ENCODE measurements at places on chromosomes 2 and 18.

DNA sequence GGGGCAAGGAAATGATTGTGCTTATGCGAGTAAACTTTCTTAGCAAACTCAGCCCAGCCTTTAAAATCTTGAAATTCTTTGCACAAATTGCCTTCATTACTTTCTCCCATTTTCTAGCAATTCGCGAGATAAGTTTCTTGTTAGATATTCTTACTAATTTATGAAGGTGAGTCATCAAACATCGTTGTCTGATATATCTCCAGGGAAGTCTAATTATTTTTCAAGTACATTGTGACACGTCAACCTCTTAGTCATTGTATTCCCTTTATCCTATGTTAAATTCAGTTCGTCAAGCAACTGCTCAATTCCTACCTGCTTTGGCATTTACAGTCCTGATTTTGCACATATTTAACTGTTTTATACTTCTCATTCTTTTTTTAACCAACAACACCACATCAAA, 854.5 kb upstream of the CRIM1 start:
- peak; percentile 5 for DNase-seq

DNA sequence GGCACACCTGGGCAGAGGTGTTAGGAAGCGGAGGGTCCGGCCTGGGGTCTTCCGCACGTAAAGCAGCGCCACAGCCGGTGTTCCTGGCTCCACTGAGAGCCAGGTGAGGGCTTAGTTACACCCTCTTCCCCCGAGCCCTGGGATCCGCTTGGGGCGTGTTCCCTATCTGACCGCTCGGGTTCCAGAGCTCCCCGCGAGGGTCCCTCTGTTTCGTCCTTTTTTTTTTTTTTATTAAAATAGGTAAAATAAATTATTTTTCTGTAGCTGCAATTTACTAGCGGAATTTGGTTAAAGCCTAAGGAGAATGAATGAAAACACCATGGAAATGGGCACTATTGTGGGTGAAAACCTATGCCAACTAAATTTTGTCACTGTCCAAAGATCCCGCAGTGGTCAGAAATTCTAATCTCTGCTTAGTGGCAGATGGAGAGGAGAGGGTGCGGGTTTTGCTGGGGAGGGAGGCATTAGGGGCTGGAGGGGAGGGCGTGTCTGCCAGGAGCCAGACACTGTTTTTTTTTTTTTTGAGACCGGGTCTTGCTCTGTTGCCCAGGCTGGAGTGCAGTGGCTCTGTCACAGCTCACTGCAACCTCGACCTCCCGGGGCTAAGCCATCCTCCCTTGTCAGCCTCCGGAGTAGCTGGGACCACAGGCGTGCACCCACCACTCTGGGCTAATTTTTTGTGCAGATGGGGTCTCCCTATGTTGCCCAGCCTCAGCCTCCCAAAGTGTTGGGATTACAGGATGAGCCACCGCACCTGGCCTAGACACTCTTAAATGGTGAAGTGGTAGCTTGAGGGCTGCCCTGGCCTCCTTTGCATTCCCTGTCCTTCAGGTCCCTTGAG, 834 bp downstream of the PDCL3 start:
- DNase-seq, result no peak

GRCh38 chr2:24360050-24360962, at the start of gene ITSN2:
ITSN2 (minus strand) TSS chr2:24360536; CDS start chr2:24328082, 32,454 bp downstream.
- peak; percentile 82 for DNase-seq

- DNase-seq, result no peak
These were observed 2.2 kb upstream of the IL1R1 start for GRCh38 chr2:102140377-102140776.

GRCh38 chr2:61582165-61582564, 44.0 kb upstream of the XPO1 start:
- DNase-seq, result no peak

- no peak for DNase-seq
These were observed 10.1 kb downstream of the GPR35 start for GRCh38 chr2:240635121-240635997.

- no peak for DNase-seq
These were observed 615.1 kb downstream of the IRS1 start for GRCh38 chr2:226184540-226184939.

DNA sequence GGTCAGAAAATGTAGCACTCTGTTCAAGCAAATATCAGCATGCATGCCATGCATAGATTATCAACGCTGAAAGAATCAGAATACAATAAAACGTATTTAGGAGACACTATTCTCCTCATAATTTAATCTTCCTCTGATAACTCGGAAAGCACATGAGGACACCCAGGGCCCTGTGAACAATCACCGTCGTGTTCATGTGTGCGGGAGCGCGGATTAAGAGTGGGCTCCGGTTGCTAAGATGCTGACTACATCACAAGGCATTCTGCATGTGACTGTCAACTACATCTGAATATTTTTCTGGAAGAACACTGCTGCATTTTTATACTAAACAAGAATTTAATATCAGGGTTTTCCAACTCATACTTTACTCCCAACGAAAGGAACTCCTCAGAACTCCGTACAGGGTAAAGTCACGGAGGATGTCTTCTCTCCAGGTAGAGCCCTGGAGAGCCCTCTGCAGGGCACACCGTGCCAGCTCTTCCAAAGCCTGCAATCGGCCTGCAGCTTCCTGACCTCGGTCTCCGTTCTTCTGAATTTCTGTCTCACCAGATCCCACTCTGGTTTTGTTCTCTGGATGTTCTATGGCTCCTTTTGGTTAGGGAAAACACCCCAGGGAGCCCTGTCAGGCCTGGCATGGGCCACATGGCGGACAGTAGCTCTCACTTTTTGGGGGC, 59.6 kb downstream of the ZNF516 start:
- no peak for DNase-seq

DNA sequence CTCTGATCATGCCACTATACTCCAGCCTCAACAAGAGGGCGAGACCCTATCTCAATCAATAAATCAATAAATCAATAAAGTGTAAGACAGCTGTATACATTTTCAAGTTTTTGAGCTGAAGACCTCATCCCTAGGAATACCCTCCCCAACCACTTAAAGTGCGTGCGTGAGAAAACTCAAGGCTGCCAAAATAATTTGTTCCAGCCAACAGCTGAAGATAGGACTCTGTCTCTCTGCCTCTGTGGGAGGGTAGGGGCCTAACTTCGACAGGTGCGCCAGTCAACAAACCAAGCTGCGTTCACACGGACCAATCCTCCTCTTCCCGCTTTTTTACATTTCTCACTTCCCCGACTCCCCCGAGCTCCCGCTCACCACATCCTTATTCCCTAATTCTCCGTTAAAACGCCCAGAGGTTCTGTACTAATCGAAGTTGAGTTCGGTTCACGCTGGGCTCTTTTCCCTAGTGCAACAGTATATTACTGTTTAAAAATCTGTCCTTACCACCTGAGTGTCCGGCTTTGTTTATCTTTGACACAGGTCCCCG, 618 bp downstream of the POLR2D start:
- peak; percentile 16 for DNase-seq
